Immature natural killer cell (primary cell): ENCODE measurements at places on chromosomes 2 and 18. TPM values are rescaled to one million over a fixed set of nuclear protein-coding genes. Genes with fewer than 3 reads are reported as not detected.

ALPI gene
- polyA plus RNA-seq, result not detected

COBLL1 gene
- 0.04 TPM for polyA plus RNA-seq

RTP5 gene
- not detected for polyA plus RNA-seq

LRP2 gene
- polyA plus RNA-seq, result not detected

CCL20 gene
- polyA plus RNA-seq, result 1.1 TPM

NT5C1B gene
- not detected for polyA plus RNA-seq

MROH2A gene
- polyA plus RNA-seq, result not detected

ABHD1 gene
- 5.5 TPM for polyA plus RNA-seq

FAM110C gene
- 2.8 TPM for polyA plus RNA-seq

COL3A1 gene
- not detected for polyA plus RNA-seq

CAPN10 gene
- polyA plus RNA-seq, result 11.6 TPM

ST6GAL2 gene
- not detected for polyA plus RNA-seq

MATN3 gene
- polyA plus RNA-seq, result not detected

TMEM150A gene
- 12.0 TPM for polyA plus RNA-seq

ASXL3 gene
- polyA plus RNA-seq, result not detected

ALKAL2 gene
- 6.6 TPM for polyA plus RNA-seq

CRYGD gene
- polyA plus RNA-seq, result not detected

CXCR2 gene
- 34.2 TPM for polyA plus RNA-seq

EMILIN2 gene
- 9.3 TPM for polyA plus RNA-seq

RIT2 gene
- not detected for polyA plus RNA-seq

ALK gene
- polyA plus RNA-seq, result not detected

SPATA3 gene
- not detected for polyA plus RNA-seq

ITM2C gene
- 16.9 TPM for polyA plus RNA-seq

ZBTB14 gene
- polyA plus RNA-seq, result 14.3 TPM

ATL2 gene
- 10.1 TPM for polyA plus RNA-seq

ADD2 gene
- polyA plus RNA-seq, result not detected

EML4 gene
- 16.1 TPM for polyA plus RNA-seq

CD8B gene
- 5.5 TPM for polyA plus RNA-seq

EMX1 gene
- polyA plus RNA-seq, result not detected

CRYBA2 gene
- not detected for polyA plus RNA-seq

NEU2 gene
- not detected for polyA plus RNA-seq

CCBE1 gene
- polyA plus RNA-seq, result not detected

SRSF7 gene
- 171 TPM for polyA plus RNA-seq

PRKAG3 gene
- polyA plus RNA-seq, result not detected

CYRIA gene
- polyA plus RNA-seq, result 25.3 TPM

PDE11A gene
- not detected for polyA plus RNA-seq

ZC3H8 gene
- 14.8 TPM for polyA plus RNA-seq

CNGA3 gene
- not detected for polyA plus RNA-seq

L3MBTL4 gene
- 4.1 TPM for polyA plus RNA-seq

TNFAIP6 gene
- not detected for polyA plus RNA-seq

FOXD4L1 gene
- polyA plus RNA-seq, result not detected

CELF4 gene
- 0.07 TPM for polyA plus RNA-seq

SERPINB10 gene
- not detected for polyA plus RNA-seq

COQ10B gene
- polyA plus RNA-seq, result 56.6 TPM

TYW5 gene
- 2.5 TPM for polyA plus RNA-seq
